NCI-H2171 (cell line): ENCODE measurements at places on chromosomes 3 and 15.
A peak's percentile ranks its signal among the peaks of the same experiment; 100 is the strongest.

GRCh38 chr15:58203537-58203936 is 65.4 kb downstream of the AQP9 start:
- DNase-seq: no peak

DNA sequence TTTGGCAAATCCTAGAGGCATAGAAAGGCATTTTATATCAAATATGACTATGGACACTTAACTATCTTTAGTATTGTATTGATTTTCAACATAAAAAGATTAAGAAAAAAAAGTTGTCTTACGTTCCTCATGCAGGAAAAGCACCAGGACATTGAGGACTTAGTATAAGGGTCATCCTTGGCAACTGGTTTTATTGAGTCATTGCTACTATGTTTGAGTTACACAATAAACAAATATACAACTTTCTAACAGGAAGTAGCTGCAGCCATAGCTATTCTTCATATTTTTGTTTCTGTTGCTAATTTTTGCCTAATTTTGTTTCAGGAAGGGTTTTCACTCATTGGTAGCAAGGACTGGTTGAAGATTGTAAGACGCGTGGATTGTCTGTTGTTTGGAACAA is 93.0 kb downstream of the NPTN start:
- DNase-seq: no peak

- no peak for DNase-seq
Measured at GRCh38 chr3:130480736-130481135, 36.2 kb upstream of the COL6A6 start.

DNA sequence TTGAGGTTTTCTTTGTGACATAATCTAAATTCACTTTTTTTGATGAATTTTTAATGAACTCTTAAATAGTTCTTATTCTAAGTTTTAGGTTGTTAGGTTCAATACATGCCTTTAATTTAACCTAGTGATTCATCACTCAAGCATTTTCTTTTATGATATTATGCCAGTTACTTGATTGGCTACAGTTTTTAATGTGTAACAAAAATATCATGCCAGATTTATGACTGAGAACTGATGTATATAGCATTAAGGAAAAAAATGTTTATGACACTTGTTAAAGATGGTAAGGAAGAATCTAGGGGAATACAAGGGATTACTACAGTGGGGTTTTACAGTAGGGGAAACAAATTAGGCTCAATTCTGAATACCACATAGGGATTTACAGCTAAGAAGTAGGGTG is 103.1 kb downstream of the VGLL3 start:
- no peak for DNase-seq

- DNase-seq: no peak
Measured at GRCh38 chr3:52819936-52820335, 10.5 kb downstream of the ITIH4 start.

DNA sequence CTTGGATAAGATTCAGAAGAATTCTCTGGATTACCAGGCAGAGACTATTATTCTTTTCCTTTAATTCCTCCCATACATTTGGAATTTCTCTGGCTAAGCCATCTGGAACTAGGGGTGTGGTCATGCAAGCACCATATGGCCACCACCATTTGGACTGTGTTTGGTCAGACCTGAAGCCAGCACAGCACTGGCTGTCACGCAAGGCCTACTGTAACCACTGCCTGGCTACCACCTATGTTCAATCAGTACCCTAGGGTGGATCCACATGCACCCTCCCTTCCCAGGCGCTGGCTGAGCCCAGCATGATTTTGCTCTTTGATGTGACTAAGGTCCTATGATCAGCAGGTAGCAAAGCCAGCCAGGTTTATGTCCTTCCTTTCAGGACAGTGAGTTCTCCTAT is 287.8 kb upstream of the GOLIM4 start:
- no peak for DNase-seq

- peak; percentile 76 for DNase-seq
Measured at GRCh38 chr15:98518823-98519561, 129.3 kb upstream of the IGF1R start.

DNA sequence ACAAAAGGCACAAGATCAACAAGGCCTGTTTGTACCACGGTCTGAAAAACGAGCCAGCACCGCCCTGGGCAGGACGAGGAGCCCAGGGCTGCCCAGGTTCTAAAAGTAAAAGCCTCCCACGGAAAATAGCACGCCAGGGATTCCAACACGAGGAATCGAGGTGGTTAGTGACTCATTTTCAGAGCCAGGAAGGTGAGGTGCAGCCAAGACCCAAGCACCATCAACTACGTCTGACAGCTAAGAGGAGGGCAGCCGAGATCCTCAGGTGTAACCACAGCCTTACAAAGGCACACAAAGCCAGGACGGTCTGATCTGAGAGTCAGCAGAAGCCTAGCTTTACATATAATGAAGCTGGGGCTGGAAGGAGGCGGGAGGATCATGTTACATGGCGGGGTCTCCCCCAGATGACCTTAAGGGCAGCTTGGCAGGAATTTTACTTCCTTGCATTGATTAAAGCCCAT is 52.5 kb downstream of the ATP10A start:
- no peak for DNase-seq

GRCh38 chr3:167976516-167977361 is 119.0 kb downstream of the GOLIM4 start:
- no peak for DNase-seq

DNA sequence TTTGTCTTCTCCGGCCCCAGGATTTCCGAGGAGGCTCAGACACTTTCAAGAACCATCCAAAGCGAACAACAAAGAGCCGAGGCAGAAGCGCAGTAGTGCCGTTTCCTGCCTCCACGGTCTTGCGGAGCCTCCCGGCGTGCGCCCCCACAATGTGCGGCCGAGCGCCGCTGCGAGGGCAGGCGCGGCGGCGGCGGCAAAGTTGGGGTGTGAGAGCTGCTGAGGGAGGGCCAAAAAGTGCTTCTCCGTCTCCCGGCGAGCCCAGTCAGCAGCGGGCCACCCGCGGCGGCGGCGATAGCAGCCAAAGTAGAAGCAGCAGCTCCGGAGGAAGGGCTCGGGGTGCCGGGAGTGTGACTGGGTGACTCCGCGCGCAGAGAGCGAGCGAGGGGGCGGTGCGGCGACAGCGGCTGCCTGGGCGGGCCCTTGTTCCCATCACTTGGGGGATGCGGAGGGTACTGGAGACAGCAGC is 749.1 kb downstream of the ROBO1 start:
- DNase-seq: no peak

GRCh38 chr3:98986073-98986472 is 84.6 kb upstream of the DCBLD2 start:
- DNase-seq: no peak

DNA sequence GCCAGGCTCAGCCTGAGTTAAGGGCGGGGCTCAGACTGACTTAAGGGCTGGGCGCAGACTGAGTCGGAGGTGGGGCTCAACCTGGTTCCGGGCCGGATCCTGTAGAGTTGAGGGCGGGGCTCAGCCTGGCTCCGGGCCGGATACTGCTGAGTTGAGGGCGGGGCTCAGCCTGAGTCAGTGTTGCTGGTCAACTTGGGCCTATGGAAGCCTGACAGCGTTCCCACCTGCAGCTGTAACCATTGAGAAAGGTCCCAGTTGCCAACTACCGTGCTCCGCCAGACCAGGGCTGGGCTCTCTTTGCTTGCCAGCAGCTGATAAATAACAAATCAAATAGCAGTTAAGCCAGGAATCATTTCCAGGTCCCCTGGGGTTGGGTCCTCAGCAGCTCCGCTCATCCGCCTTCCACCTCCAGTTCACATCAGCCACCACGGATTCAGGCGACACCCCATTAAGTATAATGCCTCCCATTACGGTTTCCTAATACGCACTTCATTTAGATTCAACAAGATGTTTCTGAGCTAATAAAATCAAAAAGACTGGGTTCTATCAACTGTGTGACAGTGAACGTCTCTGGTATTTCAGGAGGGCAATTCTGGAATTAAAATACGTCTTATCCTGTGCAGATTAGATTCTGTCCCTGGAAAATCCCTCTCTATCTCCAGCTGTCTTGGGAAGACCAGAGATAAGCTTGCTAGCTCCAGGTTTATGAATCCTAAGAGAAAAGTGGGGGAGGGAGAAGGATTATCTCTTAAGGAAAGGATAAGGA is 7.3 kb downstream of the GRIP2 start:
- no peak for DNase-seq

DNA sequence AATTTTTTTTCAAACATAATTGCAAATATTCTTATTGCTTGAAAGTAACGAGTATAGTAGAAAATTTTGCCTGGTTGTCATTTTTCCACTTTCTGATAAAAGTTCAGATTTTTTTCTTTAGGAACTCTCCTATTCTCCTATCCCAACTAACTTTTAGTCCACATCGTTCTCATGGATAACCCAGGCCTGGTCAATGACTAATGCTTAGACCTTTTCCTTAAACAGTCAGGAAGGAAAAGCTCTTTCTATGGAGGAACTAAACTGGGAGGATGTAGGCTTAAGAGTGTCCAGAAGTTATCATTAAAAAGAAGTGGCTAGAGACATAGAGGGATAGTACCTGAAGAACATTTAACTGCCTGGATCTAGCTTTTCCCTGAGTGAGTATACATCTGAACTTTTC is 26.7 kb downstream of the CIP2A start:
- DNase-seq: no peak

GRCh38 chr3:149590691-149591441 is 67.0 kb downstream of the WWTR1 start:
- no peak for DNase-seq

GRCh38 chr3:72860053-72860452 is 11.8 kb upstream of the SHQ1 start:
- no peak for DNase-seq

DNA sequence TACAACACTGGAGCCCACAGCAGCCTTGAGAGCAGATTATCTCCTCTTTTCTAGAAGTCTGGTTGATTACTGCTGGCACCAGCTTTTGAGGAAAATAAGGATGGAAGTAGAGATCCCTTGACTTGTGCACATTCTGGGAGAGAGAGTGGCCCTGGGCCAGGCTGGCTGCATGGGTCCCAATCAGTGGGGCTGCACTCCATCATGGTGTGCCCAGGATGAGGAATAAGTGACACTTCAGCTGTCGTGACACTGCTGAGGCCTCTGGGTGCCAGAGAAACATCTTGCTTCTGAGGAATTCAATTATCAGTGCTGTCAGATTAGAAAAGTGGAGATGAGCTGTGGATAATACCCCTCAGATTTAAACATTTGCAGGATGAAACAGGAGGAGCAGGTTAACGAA is 9.1 kb downstream of the RAMAC start:
- DNase-seq: no peak

- DNase-seq: no peak
Measured at GRCh38 chr3:99720985-99721632, 82.7 kb downstream of the COL8A1 start.

GRCh38 chr3:71332813-71333212 is 250.7 kb downstream of the FOXP1 start:
- no peak for DNase-seq

DNA sequence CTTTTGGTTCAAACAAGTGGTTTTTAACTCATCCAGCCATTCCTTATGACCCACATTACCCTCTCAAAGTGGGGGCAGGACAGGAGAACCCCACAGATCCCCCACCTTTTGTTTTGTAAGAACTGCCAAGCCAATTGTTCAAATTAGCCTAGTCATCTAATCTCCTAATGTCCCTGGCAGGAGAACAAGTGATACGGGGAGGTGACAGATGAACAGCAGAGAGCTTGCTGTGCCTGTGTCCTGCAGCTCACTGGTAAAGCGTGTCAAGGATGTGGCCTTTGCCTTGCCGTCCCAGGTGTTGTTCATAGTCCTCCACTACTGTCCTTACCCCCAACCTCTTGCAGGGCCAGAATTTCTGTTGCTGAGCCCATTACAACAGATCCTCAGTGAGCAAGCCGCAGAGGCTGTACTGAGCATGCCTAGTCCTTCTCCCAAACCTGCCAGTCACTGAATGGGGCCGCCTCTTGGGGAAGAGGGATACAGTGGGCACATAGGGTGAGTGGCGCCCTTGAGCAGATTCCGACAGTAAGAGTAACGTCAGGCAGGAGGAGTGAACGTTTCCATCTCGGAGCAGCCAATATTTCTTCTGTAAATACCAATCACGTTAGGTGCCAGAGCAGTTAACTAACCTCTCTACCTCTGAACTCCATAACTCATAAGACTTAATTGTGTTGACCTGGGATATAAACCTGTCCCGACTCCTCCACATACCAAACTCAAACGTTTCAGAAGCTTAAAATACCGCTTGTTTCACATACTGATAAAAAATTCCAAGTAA is 87.4 kb downstream of the ITPR1 start:
- no peak for DNase-seq

GRCh38 chr3:63349583-63350573 is 71.8 kb downstream of the SYNPR start:
- peak; percentile 52 for DNase-seq

DNA sequence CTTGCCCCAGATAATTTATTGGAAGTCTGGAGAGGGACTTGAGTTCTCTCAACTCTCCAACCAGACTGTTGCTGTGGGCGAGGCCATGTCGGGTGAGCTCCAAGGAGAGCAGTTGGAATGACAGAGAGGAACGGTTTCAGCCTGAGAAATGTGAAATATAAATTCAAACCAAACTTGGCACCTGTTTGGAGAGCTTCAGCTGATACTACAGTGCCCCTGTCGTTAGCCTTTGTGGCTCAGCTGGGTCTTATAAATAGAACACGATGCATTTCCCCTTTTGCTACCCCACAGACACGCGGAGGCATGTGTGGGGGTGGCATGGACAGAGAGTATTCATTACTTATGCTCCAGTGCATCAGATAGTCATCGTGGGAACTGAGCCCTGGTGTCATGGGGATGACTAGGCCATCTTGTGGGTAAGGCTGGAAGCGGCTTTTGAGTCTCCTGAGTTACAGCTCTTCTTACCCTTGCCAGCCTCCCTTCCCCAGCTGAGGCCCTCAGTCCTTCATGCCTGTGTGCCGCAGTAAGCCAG is 15.6 kb downstream of the SMAD3 start:
- no peak for DNase-seq

GRCh38 chr15:57575363-57575762 is 16.3 kb upstream of the MYZAP start:
- DNase-seq: no peak

- DNase-seq: no peak
Measured at GRCh38 chr3:150626148-150626930, 23.2 kb downstream of the SELENOT start.

DNA sequence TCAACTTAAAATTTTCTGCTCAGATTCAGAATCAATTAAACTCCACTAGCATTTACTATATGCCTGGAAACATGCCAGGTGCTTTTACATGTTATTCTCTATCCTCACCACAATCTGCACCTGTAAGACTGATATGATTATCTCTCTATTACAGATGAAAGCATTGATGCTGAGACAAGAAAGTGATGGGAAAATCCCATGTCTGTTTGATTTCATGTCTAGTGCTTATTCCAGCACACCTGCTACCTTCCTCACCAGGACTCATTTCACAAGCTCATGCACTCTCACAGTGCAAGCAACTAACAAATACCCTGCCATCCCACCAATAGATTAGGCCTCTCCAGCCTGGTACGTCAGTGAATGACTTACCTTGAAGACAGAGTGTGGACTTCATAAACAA is 25.0 kb upstream of the BCL6 start:
- DNase-seq: peak; percentile 10

- DNase-seq: no peak
Measured at GRCh38 chr3:44510000-44510368, 32.5 kb upstream of the ZNF445 start.

- no peak for DNase-seq
Measured at GRCh38 chr3:66819993-66820501, 178.1 kb upstream of the KBTBD8 start.

- peak; percentile 79 for DNase-seq
Measured at GRCh38 chr3:127044996-127045395, 62.1 kb downstream of the PLXNA1 start.
